ENCODE measurements at places on chromosomes 4 and X. TPM values are rescaled to one million over a fixed set of nuclear protein-coding genes. Genes with fewer than 3 reads are reported as not detected.

CT55 gene
- total RNA-seq, result not detected

SSX1 gene
- not detected for total RNA-seq

GPRASP1 gene
- 0.65 TPM for total RNA-seq

TAF7L gene
- 1.6 TPM for total RNA-seq

GIMD1 gene
- total RNA-seq, result not detected

GLOD5 gene
- not detected for total RNA-seq

GYG2 gene
- total RNA-seq, result 1.4 TPM

IQCM gene
- total RNA-seq, result not detected

HMGB3 gene
- 48.9 TPM for total RNA-seq

VEGFD gene
- total RNA-seq, result 0.32 TPM

UGT2A1 gene
- total RNA-seq, result 0.65 TPM

SLC4A4 gene
- 0.76 TPM for total RNA-seq

GC gene
- not detected for total RNA-seq

PSAPL1 gene
- not detected for total RNA-seq

ACE2 gene
- not detected for total RNA-seq

PAGE4 gene
- total RNA-seq, result not detected

ALB gene
- not detected for total RNA-seq
